Mesenteric fat pad (tissue), 1 donor: ENCODE measurements at places on chromosomes 7 and 10. TPM values are rescaled to one million over a fixed set of nuclear protein-coding genes. Genes with fewer than 3 reads are reported as not detected.

DNA sequence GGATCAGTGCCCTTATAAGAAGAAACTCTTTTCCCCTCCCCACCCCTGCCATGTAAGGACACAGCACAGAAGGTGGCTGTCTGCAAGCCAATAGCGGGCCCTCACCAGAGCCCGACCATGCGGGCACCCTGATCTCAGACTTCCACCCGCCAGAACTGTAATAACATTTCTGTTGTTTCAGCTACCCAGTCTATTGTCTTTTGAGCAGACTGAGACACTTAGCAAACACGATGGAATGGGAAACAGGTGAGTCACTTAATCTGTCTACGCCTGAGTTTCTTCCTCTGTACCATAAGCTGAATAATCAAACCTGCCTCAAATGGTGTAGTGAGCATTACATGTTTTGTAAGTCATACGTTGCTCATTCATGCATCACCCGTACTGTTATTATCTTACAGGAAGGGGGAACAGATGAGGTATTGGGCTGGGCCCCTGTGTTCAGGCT lies 58.2 kb downstream of the STRA8 start:
- no peak for DNase-seq

DNA sequence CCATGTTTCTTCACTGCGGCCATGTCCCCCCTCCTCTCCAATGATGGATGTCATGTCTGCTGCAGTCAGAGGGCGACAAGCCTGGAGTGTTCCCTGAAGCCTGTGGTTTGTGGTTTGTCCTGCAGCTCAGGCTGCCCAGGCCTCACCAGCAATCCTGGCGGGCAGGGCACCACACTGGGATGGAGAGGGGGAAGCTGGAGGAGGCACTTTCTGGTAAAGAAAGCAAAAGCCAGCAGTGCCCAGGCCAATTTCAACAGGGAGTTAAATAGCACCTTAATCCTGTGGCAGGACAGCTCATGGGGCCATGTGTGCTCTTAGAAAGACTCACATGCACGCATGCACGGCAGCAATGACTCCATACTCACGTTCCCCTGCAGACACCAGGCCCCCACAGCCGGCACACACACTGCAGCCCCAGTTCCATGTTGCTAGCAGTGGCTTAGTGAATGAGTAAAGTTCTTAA lies 158.3 kb downstream of the EGFR start:
- DNase-seq: peak; percentile 59

GRCh38 chr10:114408112-114408967 lies 4.0 kb upstream of the AFAP1L2 start:
- DNase-seq: no peak

The NRCAM gene
- 9.1 TPM for total RNA-seq

- DNase-seq: peak; percentile 96
These were observed 11.9 kb downstream of the SSC4D start for GRCh38 chr7:76397409-76398183.

- no peak for DNase-seq
These were observed 147.8 kb downstream of the GFRA1 start for GRCh38 chr10:116125180-116125579.

DNA sequence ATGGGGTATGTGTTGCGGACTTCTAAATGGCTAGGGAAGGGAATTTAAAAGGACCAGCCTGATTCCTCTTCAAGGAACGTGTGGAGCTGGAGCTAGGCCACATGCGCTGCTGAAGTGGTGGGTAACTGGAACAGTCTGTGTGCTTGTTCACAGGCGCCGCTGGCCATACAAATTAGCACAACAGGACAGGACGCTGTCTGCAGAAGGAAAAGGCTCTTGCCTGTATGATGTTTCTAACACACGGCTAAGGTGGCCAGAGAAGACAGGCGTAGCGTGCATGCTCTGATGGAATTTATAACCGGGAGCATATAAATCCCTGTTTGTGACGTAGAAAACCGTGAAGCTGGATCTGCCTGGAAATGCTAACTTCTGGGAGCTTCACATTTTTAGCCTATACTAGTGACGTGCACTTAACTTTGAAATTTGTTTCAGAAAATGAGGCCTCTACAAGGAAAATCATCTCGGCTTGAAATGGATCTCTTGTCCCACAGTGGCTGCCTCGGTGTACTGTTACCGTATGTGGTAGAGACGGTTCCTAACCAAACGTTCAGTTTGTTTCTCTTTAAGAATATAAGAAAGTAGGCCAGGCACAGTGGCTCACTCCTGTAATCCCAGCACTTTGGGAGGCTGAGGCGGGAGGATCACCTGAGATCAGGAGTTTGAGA lies 569.4 kb downstream of the PTPRN2 start:
- peak; percentile 39 for DNase-seq

- no peak for DNase-seq
These were observed 20.9 kb upstream of the PARD3 start for GRCh38 chr10:34835908-34836508.

- DNase-seq: no peak
These were observed 13.1 kb downstream of the SFXN3 start for GRCh38 chr10:101044117-101044516.

DNA sequence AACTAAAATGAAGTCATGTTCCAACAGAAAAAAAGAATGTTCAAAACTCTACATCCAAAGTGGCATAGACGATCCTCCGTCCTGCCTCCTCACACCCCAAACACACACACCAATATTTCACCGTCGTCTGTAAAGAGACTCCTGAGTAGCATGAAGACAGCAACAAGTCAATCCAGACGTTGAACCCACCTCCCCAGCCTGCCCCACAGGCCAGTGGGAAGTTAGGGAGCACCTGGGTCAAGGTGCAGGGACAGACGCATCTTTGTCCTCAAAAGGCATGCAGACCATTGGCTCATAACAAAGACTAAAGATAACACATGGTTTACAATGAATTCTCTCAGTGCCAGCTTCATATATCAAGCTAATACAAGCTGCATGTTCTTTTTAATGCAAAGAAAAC lies 396.5 kb downstream of the TCERG1L start:
- peak; percentile 41 for DNase-seq
